H9 (cell line): ENCODE measurements at places on chromosomes 1 and 21.

GRCh38 chr1:25526753-25527152, 16.7 kb upstream of the LDLRAP1 start:
- no peak for DNase-seq

- DNase-seq: no peak
These were observed 674.3 kb upstream of the RGS18 start for GRCh38 chr1:191483988-191484387.

GRCh38 chr1:94056171-94056570, 64.8 kb downstream of the ABCA4 start:
- no peak for DNase-seq

DNA sequence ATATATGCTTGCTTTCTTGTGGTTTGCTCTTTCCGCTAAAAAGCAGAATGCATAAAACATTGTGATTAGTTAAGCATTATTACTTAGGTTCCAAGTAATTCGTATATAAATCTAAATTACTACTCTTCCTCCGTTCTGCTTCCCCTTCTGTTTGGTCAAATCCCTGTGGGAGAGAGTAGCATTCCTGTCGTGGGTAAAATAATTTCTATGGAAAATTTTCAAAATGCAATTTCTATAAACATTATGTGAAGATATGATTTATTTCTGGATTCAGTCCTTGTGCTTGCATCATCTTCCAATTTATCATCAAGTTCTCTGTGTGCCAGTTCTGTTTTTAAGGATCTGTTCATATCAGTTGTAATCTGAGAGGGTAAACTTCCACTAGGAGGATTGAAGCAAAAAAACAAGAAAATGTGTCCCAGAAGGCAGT, 7.2 kb upstream of the WARS2 start:
- DNase-seq: no peak

DNA sequence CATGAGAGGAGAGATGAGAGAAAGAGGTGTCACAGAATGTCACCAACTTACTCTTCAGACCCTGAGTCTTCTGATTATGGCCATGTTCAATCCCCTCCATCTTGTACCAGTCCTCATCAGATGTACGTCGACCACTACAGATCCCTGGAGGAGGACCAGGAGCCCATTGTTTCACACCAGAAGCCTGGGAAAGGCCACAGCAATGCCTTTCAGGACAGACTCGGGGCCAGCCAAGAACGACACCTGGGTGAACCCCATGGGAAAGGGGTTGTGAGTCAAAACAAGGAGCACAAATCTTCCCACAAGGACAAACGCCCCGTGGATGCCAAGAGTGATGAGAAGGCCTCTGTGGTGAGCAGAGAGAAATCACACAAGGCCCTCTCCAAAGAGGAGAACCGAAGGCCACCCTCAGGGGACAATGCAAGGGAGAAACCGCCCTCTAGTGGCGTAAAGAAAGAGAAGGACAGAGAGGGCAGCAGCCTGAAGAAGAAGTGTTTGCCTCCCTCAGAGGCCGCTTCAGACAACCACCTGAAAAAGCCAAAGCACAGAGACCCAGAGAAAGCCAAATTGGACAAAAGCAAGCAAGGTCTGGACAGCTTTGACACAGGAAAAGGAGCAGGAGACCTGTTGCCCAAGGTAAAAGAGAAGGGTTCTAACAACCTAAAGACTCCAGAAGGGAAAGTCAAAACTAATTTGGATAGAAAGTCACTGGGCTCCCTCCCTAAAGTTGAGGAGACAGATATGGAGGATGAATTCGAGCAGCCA, 8.0 kb downstream of the ELOA start:
- peak; percentile 58 for DNase-seq

- DNase-seq: peak; percentile 77
These were observed 10.7 kb downstream of the EPHA2 start for GRCh38 chr1:16145030-16145661.

DNA sequence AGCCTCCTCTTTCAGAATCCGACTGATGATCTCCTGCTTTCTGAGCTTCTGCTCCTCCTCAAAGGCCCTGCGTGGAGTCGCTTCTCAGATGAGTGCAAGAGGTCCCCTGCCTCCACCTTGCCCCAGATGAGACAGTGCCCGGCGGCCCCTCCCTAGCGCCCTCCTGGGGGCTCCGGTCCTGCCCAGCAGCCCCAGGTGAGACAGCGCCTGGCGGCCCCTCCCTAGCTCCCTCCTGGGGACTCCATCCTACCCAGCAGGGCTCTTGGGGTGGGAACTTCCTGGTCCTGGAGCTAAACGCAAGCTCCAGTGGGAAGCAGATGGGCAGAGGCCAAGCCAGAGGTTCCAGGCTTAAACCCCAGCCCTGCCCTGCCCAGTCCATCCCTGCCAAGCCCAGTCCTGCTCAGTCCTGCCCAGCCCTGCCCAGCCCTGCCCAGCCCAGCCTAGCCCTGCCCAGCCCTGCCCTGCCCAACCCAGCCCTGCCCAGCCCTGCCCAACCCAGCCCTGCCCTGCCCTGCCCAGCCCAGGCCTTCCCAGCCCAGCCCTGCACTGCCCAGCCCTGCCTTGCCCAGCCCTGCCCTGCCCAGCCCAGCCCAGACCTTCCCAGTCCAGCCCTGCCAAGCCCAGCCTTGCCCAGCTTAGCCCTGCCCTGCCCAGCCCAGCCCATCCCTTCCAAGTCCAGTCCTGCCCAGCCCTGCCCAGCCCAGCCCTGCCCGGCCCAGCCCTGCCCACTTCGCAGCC, 34.6 kb downstream of the CFAP74 start:
- DNase-seq: no peak

- no peak for DNase-seq
These were observed 88.5 kb downstream of the TTLL7 start for GRCh38 chr1:83910461-83910860.

DNA sequence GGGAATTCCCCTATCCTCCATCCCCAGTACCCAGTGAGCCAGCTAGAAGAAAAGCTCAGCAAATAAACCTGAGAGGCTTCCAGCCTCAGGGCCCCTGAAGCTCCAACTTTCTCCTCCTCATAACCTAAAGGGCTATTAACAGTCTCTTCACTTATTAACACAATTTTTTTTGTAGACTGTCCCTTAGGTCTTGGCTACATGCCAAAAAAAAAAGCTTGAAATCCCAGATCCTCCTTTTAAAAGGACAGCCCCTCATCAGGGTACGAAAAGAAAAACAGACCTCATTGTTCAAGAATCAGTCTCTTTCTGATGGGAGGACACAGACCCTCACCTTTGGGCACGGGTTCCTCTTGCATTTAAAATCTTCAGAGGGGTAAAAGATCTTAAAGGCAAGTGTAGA, 72.8 kb upstream of the CD1D start:
- no peak for DNase-seq

DNA sequence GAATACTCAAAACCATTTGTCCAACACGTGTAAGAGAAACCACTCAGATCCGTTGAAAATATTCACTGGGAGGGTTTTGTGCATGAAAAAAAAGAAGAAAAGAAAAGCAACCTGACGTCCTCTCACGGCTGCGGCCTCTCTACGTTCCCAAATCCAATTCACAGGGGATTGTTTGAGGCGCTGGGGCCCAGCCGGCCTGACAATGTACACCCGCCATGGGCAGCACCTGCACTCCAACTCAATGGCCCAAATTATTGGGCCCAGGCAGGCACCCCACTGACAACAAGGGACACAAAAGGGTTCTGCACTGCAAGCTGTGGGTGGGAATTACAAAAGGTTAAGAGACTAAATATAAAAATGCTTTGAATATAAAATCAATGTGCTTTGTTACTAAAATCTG, 41.5 kb downstream of the MORN1 start:
- no peak for DNase-seq

- no peak for DNase-seq
These were observed 20.6 kb downstream of the PADI2 start for GRCh38 chr1:17098446-17099317.

DNA sequence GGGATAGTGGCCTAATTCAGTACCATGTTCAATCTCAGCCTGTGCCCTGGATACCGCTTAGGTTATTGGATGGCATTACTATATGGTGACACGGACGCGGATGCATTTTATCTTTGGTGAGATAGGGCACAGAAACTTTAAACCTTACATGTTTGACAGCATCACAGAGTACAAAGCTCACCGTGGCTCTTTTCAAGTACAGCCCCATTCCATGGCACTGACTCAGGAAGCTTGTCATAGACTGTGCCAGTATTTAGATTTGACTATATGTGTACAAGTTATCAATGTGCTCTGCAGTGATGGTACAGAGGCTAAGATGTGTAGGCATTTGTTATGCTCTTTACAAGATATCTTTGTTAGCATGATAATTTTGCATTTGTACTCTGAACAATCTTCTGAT, 169.0 kb downstream of the RYR2 start:
- DNase-seq: no peak

- no peak for DNase-seq
These were observed 56.0 kb downstream of the RUNX3 start for GRCh38 chr1:24874056-24874455.

DNA sequence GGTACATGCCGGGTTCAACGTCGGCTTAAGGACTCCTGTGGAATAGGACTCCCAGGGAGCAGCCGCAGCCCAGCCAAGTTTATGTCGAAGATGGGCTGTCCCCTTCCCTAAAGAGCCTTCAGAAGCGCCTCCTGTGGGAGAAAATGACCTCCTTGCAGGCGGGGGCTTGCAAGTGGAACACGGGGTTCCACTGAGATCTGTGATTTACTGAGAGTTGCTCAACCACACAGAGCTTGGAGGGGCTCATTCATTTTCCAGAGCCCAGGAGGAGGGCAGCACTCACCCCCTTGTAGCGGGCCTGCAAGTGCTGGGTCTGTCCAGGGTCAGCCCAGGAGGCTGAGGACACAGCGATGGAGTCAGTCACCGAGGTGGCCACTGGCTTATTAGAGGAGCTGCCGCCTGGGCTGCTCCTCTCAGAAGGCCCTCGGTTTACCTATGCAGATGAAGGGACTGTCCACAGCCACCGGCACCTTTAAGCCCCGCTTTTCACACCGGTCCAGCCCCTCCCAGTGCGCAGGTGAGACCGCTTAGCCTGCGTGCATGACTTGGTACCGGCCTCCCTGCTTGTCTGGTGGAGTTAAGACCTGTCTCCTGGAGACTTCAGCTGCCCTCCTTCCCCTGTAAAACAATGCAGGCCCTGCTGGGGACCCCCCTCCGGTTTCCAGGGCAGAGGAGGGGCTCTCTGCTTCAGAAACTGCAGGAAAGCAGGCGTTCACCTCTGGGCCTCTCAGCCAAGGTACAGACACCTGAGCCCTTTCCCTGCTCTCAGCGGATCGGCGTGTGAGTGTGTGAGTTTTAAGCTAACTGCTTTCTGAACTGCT, 57.5 kb downstream of the ATP5PO start:
- DNase-seq: peak; percentile 45

DNA sequence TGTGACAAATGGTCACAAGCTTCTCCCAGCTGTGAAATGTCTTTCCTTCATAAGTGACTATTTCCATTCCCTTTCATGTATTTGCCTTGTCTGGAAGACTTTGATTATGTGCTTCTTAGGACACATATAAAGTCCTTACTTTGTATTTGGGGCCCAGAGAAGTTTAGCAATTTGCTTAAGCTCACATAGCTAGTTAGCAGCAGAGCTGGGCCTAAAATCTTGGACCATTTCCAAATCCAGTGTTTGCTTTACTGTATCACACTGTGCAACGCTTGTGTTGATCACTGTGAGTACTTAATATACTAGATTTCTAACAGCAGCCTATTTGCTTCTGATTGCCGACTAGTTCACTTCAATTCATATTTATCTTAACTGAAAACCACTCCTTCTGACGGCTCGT, 2.2 kb upstream of the KCNA3 start:
- no peak for DNase-seq

GRCh38 chr1:115529216-115529897, 112.4 kb upstream of the VANGL1 start:
- no peak for DNase-seq
